ENCODE measurements at places on chromosomes 11 and 22.

GRCh38 chr22:24554313-24555164, at the start of gene GUCD1:
GUCD1 (minus strand) TSS chr22:24555138; CDS start chr22:24554991, 147 bp downstream.
- DNase-seq = peak; percentile 25

DNA sequence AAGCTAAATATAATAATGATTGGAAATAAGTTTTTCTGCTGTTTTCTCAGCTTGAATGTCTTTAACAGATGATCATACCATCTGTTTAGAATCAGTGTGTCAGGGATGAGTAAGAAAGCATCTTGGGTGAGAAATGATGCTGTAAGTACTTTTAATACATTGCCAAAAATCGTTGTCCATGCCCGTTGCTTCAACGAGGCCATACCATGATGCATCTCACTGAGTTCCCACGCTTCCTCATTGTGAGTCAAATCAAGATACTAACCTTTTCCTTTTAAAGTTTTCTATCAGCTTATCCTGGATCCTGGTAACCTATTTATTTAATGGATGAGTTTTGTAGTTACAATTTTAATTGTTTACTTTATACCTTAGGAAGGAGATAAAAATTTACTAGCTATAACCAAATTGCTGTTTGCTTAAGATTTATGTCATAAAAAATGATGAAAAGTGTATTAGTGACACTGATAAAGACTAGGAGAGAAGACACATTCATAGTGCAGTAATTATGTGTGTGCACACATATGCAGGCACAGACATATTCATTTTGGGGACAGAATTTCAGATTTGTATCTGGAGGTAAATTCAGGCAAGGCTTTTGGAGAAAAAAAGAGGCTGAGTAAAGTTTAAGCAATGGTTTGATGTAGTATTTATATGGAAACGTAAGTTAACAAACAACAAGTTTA, 154.8 kb downstream of the UVRAG start:
- no peak for DNase-seq

DNA sequence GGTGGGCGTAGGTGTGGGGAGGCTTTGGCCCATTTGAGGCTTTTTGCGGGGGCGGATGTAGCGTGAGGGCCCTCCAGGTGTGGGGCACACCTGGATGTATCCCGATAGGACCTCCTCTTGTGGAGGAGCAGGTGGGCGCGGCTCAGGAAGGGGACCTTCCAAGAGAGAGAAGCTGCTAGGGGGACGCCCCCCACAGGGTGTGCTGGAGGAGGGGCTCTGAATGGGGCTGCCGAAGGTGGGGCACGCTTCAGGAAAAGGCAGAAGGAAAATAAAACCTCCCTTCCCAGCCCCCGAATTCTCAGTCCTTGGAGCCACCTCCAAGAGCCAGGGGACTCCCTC, 621 bp downstream of the SGSM1 start:
- DNase-seq = no peak

GRCh38 chr11:118744046-118744445, 46.9 kb downstream of the DDX6 start:
- DNase-seq = no peak

DNA sequence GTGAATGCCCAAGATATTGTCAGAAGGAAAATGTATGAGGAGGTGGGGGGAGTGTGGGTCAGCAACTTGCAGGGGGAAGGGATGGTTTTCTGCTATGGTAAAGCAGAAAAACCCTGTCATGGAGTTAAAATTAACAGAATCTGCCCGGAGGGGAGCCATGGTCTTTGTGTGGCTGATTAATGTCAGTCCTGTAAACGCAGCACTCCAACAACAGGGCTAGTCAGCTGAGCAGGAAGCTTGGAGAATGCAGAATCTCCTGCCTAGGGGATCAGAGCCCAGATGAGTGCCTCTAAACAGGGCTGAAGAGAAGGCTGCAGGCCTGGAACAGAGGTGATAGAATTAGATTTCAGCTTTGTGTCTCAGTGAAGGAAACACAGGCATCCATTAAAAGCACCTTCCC, 140.9 kb upstream of the MTNR1B start:
- DNase-seq = no peak

DNA sequence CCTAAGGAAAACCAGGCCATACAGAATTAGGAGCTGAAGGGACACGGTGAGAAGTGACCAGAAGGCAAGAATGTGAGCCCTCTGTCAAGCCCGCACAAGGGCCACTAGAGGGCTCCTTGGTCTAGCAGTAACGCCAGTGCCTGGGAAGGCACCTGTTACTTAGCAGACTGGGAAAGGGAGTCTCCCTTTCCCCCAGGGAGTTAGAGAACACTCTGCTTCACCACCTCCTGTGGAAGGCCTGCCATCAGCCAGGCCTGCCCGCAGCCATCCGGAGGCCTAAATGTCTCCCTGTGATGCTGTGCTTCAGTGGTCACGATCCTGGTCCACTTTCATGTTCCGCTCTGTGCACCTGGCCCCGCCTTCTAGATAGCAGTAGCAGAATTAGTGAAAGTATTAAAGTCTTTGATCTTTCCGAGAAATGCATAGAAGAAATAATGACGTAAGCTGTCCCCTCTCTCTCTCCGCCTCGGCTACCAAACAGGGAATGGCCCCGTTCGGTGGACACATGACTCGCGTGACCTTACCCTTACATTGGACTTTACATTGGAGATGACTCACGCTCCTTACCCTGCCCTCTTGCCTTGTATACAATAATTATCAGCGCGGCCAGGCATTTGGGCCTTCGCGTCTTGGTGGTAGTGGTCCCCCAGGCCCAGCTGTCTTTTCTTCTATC, 10.7 kb upstream of the GSTP1 start:
- peak; percentile 28 for DNase-seq

- DNase-seq = no peak
Measured at GRCh38 chr11:39541945-39542351, 1917.5 kb downstream of the LRRC4C start.

- DNase-seq = no peak
Measured at GRCh38 chr11:16297332-16297731, 59.0 kb downstream of the SOX6 start.

DNA sequence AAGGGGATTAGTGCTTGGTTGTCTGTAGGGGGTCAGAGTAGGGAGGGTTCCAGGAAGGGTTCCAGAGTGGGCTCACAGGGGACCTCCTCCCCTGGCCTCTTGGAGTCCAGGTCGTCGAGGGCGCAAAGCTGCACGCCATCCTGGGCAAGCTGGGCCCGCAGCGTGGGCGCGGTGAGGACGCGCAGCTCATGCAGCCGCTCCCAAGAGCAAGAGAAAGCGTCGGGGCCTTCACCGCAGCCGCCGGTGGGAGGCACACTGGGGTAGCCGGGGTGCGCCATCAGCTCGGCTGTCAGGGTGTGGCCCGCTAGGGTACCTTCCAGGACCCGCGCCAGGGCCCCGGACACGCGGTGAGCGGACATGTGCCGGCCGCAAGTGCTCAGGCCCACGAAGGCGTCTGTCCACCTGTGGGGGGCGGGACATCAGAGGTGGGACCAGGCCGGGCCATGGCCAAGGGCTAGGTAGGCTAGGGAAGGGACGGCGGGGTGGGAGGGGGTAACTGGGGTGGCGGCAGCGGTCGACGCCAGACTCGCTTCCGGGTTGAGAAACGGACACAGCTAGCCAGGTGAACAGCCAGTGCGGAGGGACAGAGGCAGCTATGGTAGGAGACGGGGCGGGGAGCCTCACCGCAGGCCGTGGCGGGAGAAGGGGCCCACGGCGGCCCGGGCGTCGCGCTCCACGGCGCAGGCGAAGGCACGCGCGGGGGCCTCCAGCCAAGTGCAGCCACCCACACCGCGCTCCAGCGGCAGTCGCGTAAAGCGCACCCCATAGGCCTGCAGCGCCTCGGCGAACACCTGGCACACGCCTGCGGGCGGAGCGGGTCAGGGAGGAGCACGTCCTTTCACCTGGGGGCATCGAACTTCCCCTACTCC, 1.2 kb downstream of the YDJC start:
- no peak for DNase-seq

DNA sequence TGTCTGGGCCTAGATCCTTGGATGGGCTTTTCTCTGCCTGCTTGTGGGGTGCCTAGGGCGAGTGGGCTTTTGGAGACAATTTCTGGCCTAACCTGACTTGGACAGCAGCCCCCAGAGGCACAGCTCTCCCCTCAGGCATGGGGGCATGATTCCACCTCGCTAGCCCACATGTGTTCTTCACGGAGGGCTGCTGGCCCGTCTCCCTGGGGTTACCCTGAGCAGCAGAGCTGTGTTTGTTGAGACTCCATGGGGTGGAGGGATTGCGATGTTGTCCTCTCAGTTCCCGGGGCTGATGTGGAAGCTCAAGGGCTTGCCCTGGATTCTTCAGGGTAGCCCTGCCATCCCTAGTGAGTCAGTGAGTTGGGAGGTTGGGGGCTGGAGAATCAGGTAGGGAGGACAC, 2.4 kb upstream of the LRRC75B start:
- DNase-seq = no peak

- DNase-seq = no peak
Measured at GRCh38 chr11:125083312-125084056, 20.4 kb downstream of the SLC37A2 start.

- no peak for DNase-seq
Measured at GRCh38 chr11:112253605-112254242, 6.9 kb downstream of the PLET1 start.

DNA sequence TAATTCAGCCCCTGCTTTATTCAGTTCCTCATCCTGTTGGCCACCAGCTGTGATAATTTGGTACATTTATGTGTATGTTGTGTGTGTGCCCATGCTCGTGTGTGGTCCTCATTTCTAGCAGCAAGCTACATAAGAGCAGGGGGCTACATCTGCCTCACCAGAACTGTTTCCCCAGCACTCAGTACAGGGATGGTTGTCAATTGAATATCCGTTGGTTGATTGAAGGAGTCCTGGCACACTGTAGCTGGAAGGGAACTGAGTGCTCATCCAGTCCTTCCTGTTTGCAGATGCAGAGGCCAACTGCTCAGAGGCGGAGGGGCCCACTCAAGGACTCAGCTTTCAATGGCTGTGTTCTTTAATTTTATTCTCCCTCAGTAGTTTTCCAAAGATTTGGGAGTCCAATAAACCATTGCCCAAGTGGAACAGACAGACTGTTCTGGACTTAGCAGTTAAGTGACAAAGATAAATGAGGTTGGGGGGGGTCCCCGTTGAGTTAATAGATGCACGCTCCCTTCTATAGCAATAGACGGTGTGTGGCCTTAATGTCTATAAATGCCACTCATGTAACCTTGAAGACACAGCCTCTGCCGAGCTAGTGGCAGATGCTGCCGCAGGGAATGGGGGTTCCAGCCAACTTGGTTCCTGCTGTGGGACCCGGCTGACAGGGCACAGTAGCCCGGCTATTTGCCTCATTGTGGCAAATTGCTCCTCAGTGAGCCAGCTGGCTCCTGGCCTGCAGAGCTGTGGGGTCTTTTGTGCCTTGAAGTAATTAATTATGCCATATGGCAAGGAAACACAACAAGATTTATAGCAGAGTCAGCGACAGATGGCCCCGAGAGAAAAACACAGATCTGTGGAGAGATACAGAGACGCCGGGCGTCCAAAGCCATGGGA, 71.4 kb upstream of the GRK3 start:
- DNase-seq = no peak

DNA sequence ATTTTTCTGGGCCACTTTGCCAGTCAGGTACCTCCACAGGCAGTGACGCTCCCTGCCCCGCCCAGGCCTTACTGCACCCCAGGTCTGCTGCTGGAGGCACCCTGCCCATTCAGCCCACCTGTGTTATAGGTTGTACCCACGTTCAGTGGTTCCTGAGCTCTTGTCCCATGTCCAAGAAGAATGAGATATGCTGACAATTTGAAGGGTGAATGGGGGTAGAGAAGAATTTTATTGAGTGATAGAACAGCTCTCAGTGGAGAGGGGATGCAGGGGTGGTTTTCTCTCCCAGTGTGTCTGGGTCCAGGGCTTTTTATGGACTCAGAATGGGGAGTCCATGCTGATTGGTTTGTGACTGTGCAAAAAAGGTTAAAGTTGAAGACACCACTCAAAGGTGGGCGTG, 149.7 kb downstream of the LDLRAD3 start:
- DNase-seq = no peak

DNA sequence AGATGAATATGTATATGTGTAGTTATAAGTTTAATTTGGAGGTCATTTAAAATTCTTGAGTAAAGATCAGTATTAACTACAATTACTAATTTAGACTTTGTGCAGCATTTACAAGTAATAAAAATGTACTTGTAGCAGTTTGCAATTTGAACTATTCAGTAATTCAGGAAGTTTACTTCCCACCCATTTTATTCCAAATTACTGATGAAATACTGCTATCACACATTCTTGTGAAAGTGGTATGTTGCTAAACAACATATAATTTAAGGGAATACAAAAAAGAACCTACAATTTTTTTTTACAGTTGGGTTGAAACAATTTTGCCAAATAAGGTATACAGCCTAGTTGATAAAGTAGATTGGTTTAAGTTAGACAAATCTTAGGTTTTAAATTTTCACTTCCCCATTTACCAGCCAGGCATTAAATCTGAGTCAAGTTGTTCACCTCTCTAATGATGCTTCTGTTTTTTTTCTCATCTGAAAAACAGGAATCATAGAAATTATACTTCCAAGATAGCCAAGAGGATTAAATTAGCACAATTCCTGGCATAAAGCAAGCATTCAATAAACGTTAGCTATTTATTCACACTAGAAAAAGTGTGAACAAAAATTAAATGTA, 45.3 kb downstream of the ZBTB44 start:
- no peak for DNase-seq

DNA sequence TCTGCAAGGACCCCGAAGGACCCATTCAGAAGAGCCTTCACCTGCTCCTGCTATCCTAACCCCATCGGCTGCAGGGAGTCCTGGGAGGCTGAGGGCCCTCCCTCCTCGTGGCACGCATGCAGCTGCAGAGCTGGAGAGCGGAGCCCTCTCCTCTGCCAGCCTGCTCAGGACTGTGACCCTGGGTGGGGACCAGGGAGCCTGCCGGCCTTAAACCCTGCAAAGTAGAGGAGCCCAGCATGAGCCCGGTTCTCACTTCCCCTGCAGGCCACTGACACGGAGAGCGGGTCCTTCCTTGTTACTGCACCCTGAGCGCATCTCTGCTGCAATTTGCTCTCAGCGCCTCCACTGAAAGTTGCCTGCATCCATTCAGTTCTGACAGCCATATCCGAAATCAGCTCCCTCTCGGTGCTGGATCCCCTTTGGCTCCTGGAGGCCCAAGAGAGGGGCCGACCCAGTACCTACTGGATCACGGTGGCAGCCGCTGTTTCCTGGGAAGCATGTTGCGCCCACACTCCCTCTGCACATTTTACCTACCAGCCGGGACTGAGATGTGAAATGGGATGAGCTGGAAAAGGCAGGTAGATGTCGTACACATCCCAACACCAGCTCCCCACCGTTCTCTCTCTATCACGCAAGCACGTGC, 312.1 kb downstream of the NTM start:
- no peak for DNase-seq

GRCh38 chr11:103946793-103947545, 89.5 kb upstream of the DDI1 start:
- DNase-seq = no peak

GRCh38 chr11:20672575-20672974, 3.2 kb downstream of the NELL1 start:
- DNase-seq = peak; percentile 4

- DNase-seq = no peak
Measured at GRCh38 chr11:75858613-75859012, 43.6 kb downstream of the UVRAG start.

DNA sequence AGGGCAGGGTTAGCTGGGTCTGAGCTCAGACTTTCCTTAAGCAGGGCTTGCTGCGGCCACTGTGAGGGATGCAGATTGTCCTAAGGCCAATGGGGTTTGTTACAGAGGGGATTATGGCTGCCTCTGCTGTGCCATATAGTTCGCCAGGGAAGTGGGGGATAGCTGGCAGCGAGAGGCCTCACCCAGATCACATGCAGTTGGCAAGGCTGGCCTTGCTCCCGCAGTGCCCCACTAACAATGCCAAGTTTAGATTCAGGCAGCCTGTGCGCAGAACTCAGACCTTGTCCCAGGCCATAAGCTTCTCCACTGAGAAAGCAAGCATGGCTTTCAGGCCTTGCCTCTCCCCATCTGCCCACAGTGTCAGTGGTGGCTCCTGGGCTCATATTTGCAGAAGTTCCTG, 4.7 kb upstream of the APOL2 start:
- no peak for DNase-seq

Data from activated CD4-positive, alpha-beta T cell treated with anti-CD3 and anti-CD28 coated beads, Interleukin-2, Interleukin-4, amounts not matched to agents 100 ng/mL and 50 ng/mL, durations not matched to agents 16 hours and 8 hours (primary cell).